Activated CD8-positive, alpha-beta memory T cell treated with anti-CD3 and anti-CD28 coated beads, Interleukin-2, amount 50 U/mL, for 4 hours (primary cell): ENCODE measurements at places on chromosomes 11 and 22.

- no peak for DNase-seq
Measured at GRCh38 chr11:102410382-102410784, 42.2 kb downstream of the TMEM123 start.

GRCh38 chr11:133678191-133678590 is 145.9 kb upstream of the OPCML start:
- DNase-seq: no peak

GRCh38 chr11:26741036-26741435 is 19.2 kb upstream of the SLC5A12 start:
- no peak for DNase-seq

- no peak for DNase-seq
Measured at GRCh38 chr11:128814856-128815705, 52.0 kb downstream of the KCNJ1 start.

DNA sequence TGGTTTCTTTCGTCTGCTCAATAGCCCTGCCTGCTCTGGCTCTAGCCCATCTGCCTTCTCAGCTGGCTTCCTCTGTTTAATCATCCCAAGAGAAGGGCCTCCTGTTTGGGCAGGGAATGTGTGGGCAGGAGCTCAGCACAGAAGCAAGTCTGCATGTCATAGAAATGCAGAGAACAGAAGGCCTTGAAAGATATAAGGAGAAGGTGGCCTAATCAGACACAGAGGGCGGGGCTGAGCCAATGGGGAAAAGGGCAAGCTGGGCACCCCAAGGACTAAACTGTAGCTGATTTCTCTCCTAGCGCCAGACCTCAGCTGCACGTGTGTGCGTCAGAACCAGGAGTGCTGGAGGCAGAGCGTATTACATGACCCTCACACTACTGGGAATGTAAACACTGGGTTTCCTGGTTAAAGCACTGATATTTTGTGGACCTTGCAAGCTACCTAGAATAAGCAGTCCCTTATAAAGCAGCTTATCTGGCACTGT is 7.6 kb upstream of the CCKBR start:
- DNase-seq: no peak

GRCh38 chr11:5531053-5531831 is 14.7 kb upstream of the UBQLNL start:
- DNase-seq: no peak

GRCh38 chr11:95363164-95363563 is 132.2 kb upstream of the SESN3 start:
- DNase-seq: no peak

DNA sequence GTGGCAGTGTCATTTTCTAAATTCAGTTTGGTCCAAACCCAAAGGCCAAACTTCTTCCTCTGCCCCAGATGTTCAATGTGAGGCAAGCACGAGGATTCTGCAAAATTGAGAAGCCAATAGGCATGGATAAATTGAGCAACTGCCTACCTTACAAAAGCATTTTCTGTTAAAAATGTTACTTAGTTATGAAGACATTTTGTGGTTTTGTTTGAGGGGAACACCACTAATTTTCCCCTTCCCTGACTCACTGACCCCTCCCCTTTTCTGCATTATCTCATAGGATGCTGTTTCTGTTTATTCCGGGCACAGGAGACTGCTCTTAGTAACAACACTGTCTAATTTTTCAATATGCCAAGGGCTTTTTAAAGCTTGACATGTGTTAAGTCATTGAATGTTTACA is 462.8 kb downstream of the INSC start:
- DNase-seq: no peak

DNA sequence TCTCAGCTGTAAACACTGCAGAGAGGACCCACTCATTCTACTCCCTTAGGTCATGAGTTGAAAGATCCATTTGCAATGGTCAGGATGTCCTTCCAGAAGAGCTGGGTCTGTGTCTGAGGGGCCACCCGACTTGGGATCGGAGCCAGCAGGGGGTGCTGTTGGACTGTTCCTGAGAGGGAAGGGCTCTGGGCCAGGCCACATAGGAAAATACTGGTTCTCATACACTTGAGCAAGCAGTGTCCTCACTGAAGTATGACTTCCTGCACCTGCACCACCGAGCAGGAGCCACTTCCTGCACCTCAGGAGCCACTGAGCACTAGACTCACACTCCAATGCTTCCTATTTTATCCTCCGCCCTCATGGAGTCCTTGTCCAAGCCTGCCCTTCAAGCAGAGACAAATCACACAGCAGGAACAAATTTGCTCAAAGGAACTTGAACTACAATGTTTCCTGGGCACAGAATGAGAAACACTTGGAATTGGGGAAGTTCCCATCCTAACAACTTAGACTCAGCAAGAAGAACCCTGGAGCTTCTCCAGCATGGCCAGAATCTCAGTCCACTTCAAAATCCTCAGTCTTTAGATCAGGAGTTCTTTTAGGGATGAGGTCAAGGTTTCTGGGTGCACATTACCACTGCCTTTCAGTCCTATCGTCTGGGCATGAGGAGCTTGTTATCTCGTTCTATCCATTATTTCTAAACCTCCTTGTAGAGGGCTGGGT is 36.6 kb upstream of the VPREB1 start:
- peak; percentile 80 for DNase-seq

GRCh38 chr11:92948116-92948515 is 21.3 kb upstream of the MTNR1B start:
- DNase-seq: no peak

DNA sequence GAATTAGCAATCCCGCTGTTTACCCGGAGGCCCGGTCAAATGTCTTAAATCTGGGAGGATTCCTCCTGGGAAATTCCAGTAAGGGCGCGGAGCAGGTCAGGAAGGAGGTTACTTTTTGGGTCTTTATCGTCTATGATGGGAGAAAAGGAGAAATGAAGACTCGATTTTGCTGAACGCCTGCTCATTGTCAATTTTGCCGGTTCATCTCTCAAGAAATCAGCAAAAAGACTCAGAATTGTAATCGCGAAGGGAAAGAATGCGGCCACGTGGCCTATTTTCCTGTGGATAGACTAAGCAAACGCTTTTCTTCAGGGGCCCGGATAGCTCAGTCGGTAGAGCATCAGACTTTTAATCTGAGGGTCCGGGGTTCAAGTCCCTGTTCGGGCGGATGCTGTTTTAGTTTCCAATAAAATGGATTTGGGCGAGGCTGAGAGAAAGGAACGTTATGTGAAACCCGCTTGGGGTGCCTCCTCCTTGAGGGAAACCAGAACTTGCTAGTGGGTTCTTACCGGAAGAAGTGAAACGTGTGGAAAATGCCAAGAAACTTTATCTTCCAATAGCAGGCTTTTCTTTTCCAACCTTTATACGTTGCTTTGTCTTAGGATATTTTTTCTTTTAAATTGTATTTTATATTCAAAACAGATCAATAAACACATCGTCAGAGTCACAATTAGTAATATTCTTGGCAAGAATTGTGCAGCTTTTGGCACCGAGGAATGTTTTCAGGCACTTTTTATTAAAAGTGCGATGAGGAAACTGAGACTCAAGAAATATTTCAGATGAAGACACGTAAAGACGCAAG is 45.0 kb downstream of the OR4D9 start:
- DNase-seq: peak; percentile 56

DNA sequence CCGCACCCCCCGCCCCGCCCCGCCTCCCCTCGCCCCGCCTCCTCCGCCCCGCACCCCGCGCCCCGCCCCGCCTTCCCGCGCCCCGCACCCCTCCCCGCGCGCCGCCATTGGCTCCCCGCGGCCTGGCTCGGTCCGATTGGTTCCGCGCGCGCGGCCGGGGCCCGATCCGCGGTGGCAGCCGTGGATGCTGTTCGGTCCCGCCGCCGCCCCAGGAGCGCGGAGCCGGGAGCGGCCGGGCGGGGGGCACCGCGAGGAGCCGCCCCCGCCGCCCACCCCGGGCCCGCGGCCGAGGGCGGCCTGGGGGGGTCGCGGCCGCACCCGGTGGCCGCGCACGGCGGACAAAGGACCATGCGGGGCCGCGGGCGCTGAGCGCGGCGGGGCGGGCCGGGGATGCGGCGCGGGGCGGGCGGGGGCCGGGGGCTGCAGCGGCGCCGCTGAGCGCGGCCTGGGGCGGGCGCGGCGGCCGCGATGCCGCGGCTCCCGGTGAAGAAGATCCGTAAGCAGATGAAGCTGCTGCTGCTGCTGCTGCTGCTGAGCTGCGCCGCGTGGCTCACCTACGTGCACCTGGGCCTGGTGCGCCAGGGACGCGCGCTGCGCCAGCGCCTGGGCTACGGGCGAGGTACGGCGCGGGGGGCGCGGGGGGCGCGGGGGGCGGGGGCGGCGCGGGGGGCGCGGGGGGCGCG is at the start of gene B4GALNT4:
Gene B4GALNT4 (plus strand): TSS at position 164 of the 683 bp plus-strand sequence. CDS start 305 bp downstream, at position 469.
- DNase-seq: no peak

DNA sequence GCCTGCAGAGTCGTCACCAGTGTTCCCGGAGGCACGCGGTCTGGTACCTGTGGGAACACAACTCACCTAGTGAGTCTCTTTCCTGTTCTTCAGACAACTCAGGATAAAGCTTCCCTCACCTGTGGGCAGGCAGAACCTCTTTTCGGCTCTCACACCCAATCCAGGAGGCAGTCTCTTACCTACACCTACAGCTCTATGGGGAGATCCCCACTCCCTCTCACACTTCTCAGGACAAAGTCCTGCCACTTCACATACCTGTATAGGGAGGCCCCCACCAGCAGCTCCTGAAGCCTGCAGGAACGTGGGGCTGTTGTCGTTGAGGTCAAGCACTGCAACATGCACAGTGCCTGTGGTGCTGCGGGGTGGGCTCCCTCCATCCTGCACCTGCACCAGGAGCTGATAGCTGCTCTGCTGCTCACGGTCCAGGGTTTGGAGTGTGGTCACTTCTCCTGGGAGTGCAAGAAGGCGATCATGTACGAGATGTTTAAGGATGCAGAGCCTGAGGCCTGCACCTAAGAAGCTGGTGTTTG is 12.2 kb upstream of the TPP1 start:
- no peak for DNase-seq

DNA sequence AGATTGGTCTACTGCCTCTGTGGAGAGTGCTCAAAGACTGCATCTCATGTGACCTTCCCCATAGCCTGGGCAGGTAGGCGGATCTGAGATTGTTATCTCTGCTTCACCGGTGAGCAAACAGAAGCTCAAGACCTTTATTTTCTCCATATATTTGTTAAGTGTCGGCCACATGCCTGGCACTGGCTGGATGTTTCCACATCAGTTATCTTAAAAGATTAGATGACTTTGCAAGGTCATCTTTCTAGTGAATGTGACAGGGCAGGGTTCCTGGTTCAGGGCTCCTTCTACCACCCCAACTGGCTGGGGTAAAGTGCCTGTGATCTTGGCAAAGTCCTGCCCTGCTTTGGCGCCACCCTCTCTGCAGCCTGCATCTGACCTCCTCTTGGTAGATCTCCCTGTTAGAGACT is 125.0 kb downstream of the CCDC81 start:
- no peak for DNase-seq

- no peak for DNase-seq
Measured at GRCh38 chr11:73883856-73884255, 7.1 kb downstream of the PAAF1 start.

DNA sequence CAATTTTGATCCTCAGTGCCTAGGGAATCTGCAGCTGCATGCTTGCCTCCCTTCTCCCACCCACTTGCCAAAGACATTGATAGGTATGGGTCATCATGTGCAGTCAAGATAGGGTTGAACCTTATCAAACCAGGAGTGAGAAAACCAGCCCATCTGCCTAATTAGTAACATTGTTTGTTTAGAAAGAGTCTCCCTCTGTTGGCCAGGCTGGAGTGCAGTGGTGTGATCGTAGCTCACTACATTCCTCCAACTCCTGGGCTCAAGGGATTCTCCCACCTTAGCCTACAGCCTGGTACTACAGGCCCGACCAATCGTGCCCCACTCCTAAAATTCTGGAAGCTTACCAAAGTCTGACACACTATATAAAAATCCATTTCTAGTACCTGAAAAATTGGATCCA is 4.6 kb downstream of the C11orf71 start:
- no peak for DNase-seq
